ENCODE measurements at places on chromosomes 16 and 17. TPM values are rescaled to one million over a fixed set of nuclear protein-coding genes. Genes with fewer than 3 reads are reported as not detected.

MT1A gene
- 39.3 TPM for total RNA-seq

PIMREG gene
- 3.2 TPM for total RNA-seq

CMTR2 gene
- total RNA-seq: 19.7 TPM

STH gene
- not detected for total RNA-seq

TNP2 gene
- not detected for total RNA-seq

SEZ6L2 gene
- total RNA-seq: 2.9 TPM

ABCC12 gene
- not detected for total RNA-seq

- H3K36me3 ChIP-seq: peaks cover 57% of the 10 kb centered on the region
- no peak overlapping the region for H3K27ac ChIP-seq
- DNase-seq: no peak
- H3K4me3 ChIP-seq: no peak overlapping the region
- peaks cover 15% of the 10 kb centered on the region for H3K4me1 ChIP-seq
Measured at GRCh38 chr17:7323731-7324437, 5.3 kb downstream of the NEURL4 start.

GRCh38 chr17:27315322-27315721 is 21.4 kb downstream of the WSB1 start:
- H3K27ac ChIP-seq: peak overlapping the region; percentile 2
- no peak overlapping the region for H3K4me3 ChIP-seq

DNA sequence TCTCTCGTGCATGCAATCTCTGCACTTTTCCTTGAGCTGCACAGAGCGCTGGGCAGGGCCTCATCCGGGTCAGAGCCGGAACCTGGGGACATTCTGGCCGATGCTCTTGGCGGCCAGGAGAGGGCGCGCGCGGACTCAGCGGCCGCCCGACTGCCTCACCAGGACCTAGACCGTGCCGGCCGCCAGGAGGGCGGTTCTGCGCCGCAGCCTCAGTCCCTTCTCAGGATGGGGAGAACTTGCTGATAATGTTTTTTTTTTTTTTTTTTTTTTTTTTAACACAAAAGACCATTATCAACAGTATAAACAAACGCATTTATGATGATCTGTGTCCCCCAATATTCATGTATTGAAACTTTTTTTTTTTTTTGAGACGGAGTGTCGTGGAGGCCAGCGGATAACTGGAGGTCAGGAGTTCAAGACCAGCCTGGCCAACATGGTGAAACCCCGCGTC is 8.1 kb upstream of the FLYWCH2 start:
- peak; percentile 87 for DNase-seq
- H3K36me3 ChIP-seq: no peaks in the 10 kb centered on the region
- no peak overlapping the region for H3K27ac ChIP-seq
- no peak overlapping the region for H3K4me3 ChIP-seq

DNA sequence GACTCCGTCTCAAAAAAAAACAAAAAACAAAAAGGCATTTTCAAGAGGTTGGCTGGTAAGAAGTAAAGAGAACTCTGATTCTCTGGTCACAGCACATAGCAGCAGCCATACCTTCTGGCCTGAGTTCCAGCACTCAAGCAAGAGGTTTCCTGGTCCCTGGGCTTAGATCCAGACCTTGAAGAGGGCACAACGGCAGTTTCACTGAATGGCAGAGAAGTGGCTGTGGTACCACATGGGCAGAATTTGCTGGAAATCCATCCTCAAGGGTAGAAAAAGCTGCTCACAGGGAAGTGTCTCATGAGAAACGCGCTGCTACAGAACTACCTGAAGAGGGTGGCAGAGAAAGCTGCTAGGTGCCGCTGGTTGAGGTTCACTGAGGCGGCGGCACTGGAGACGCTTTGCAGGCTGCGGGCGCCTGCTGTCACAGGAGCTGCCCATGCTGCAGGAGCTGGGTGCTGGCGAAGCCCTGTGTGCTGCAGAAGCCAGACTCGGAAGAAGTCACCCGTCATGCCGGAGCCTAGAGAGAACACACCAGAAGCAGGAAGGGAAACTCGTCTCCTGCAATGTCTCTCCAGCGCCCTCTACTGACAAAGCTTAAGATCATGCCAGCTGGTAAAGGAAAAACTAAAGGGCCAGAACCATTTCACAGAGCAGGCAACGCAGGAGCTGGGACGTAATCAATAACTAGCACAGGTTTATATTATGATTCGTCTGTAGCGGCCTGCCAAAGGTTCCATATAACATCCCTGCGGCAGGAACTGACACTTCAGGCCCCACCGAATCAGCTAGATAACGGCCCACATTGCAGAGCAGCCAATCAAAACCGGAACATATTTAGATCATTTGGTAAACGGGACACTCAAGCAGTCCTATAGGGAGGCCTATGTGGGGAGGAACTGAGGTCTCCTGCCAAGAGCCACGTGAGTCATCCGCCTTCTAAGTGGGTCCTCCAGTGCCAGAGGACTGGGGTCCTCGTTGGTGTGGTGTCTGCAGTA is 5.4 kb upstream of the ZNF213 start:
- DNase-seq: no peak
- peak overlapping the region; percentile 58 for H3K4me3 ChIP-seq
- no peaks in the 10 kb centered on the region for H3K27me3 ChIP-seq

GRCh38 chr17:1693339-1693738 is 8.7 kb upstream of the PRPF8 start:
- no peaks in the 10 kb centered on the region for H3K36me3 ChIP-seq
- no peaks in the 10 kb centered on the region for H3K4me1 ChIP-seq
- no peak for DNase-seq
- H3K4me3 ChIP-seq: no peak overlapping the region
- H3K27me3 ChIP-seq: no peaks in the 10 kb centered on the region

DNA sequence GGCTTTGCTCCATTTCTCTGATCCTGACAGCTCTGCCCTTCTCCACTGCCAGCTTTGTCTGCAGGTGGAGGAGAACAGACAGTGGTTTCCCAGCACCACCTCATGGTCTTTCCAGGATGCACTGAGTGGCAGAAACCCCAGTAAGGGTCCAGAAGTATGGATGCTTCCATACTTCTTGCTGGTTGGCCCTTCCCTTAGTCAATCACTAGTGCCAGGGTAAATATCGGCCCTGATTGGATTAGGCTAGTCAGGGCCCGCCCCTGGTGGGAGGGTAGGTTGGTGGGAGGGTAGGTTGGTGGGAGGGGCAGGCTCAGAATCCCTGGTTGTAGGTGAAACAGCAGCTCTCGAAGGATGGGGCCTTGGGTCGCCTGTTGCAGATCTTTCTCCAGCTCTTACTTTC is 10.2 kb downstream of the RNF213 start:
- H3K36me3 ChIP-seq: peaks cover 27% of the 10 kb centered on the region
- H3K27ac ChIP-seq: no peak overlapping the region
- H3K27me3 ChIP-seq: no peaks in the 10 kb centered on the region
- H3K4me3 ChIP-seq: no peak overlapping the region
- DNase-seq: no peak

- H3K4me1 ChIP-seq: no peaks in the 10 kb centered on the region
- H3K36me3 ChIP-seq: no peaks in the 10 kb centered on the region
- H3K27me3 ChIP-seq: no peaks in the 10 kb centered on the region
- DNase-seq: no peak
Measured at GRCh38 chr16:5428932-5429331, 331.3 kb upstream of the EEF2KMT start.

DNA sequence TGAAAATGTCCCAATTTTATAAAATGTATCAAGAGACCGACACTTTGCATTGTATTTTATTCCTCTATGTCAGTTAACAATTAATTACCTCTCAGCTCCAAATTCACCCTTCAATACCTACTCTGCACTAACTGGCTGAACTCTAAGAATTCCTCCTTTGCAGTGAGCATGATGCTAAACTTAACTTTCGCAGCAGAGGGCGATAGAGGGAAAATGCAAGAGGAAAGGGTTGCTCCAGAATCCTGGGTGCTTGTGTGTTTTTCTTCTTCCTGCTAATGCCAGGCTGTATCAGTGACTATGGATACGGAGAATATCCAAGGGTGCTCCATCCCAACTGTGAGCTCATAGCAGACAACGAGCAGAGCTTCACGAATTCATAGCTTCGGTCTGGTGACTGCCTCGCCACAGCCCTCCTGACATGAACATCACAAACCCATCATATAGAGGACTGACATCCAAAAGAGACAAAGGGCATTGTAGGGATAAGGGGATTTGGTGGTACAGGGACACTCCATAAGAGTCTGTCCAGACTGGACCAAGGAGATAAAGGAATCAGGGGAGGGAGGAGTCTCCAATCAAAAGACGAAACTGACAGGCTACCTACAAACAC is 172.9 kb downstream of the STX8 start:
- no peak overlapping the region for H3K4me3 ChIP-seq
- no peak overlapping the region for H3K27ac ChIP-seq
- DNase-seq: no peak
- H3K36me3 ChIP-seq: no peaks in the 10 kb centered on the region
- H3K27me3 ChIP-seq: no peaks in the 10 kb centered on the region

DNA sequence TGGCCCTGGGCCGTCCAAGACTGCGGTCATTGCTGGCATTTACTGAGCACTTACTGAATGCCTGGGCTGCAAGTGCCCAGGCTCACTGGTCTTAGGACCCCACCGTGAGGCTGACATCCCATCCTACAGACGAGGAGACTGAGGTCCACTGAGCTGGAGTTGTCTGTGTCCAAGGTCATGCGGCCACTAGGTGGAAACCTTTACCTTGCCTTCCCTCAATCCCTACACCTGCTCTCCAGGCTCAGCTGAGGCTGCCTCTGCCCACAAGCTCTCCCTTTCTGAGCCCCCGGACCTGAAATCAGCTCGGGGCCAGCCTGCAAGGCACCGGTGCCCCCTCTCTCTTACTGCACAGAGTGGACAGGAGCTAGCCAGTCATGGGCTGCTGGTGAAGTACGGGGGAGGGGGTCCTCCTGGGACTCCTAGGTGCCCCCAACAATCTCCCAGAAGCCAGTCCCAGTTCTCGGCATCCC is 1.5 kb downstream of the CASKIN1 start:
- no peak overlapping the region for H3K4me3 ChIP-seq
- H3K27ac ChIP-seq: no peak overlapping the region
- H3K27me3 ChIP-seq: peaks cover 38% of the 10 kb centered on the region
- no peak for DNase-seq

DNA sequence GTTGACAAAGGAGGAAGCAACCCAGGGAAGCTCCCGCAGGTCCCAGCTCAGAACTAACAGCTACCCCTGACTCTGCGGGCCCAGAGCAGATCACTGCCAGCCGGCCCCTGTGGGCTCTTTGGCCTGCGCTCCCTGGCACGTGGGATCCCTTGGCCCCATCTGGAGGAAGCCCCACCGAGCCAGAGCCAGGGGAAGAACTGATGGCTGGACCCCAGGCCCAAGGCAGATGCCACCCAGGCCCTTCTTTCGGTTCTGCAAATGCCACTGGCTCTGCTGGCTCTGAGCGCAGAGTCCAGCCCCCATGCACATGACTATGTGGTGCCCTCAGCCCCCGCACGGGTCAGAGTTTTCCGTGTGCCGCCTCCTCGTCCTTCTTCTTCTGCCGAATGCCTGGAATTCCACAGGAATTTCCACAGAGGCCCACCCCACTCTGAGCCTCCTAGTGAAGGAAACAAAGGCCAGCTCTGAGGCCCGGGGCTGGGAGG is 35.8 kb upstream of the SNN start:
- peak overlapping the region; percentile 62 for H3K27ac ChIP-seq
- H3K4me3 ChIP-seq: no peak overlapping the region
- no peak for DNase-seq
- no peaks in the 10 kb centered on the region for H3K36me3 ChIP-seq
- H3K27me3 ChIP-seq: no peaks in the 10 kb centered on the region

- DNase-seq: no peak
- H3K4me3 ChIP-seq: no peak overlapping the region
- no peaks in the 10 kb centered on the region for H3K27me3 ChIP-seq
- peaks cover 76% of the 10 kb centered on the region for H3K36me3 ChIP-seq
Measured at GRCh38 chr17:81601525-81602120, 35.3 kb downstream of the NPLOC4 start.

DNA sequence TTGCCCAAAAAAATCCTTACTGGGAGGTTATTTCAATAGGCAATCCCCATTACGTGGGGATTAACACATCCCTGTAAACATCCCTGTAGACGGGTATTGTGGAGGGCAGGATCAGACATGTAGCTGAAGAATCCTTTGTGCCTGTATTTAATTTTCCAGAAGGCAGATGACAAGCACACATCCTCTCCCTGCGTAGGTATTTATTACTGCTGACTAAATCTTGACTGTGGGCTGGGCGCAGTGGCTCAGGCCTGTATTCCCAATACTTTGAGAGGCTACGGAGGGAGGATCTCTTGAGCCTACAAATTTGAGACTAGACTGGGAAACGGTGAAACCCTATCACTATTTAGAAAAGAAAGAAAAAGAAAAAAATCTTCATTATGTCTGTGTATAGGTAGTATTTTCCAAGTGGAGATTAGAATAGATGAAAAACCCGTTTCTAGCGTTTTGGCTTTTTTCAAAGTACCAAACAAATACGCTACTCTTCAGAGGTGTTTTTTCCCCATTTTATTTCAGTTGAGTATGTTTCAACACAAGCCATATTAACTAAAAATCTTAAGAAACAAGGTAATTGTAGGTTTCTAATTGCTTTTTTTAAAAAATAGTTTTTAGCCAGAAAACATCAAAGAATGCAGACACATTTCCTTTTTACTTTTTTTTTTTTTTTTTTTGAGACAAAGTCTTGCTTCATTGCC is 1.5 kb upstream of the MARF1 start:
- peaks cover 8% of the 10 kb centered on the region for H3K36me3 ChIP-seq
- peaks cover 42% of the 10 kb centered on the region for H3K4me1 ChIP-seq
- DNase-seq: no peak
- no peaks in the 10 kb centered on the region for H3K27me3 ChIP-seq
- peak overlapping the region; percentile 97 for H3K4me3 ChIP-seq

DNA sequence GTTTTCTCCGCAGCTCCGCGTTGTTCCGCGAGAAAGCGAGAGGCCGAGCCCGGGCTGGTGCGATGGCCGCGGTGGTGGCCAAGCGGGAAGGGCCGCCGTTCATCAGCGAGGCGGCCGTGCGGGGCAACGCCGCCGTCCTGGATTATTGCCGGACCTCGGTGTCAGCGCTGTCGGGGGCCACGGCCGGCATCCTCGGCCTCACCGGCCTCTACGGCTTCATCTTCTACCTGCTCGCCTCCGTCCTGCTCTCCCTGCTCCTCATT is 404 bp downstream of the EMC6 start:
- DNase-seq: no peak
- H3K4me1 ChIP-seq: peaks cover 38% of the 10 kb centered on the region
- peak overlapping the region; percentile 95 for H3K27ac ChIP-seq
- peak overlapping the region; percentile 72 for H3K4me3 ChIP-seq
- no peaks in the 10 kb centered on the region for H3K27me3 ChIP-seq
- peaks cover 10% of the 10 kb centered on the region for H3K36me3 ChIP-seq

DNA sequence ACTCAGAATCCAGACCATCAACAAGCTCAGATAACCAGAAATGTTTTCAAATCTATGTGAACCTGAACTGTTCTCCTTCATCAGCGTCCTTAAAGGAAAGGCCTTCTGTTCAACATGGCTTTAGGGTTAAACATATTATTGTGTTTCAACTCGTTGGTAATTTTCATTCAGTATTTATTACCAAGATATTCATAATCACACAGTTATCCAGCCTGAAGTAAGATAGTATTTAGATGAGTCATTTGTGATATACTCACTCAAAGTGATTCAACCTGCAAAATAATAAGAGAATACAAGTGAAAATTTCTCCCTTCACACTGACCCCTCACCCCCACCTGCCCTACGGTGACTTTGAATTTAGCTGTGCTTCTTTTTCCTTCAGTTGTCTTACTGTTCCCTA is 3.0 kb downstream of the CYLD start:
- no peak overlapping the region for H3K27ac ChIP-seq
- H3K27me3 ChIP-seq: no peaks in the 10 kb centered on the region
- H3K4me3 ChIP-seq: no peak overlapping the region
- no peak for DNase-seq
- H3K4me1 ChIP-seq: peaks cover 39% of the 10 kb centered on the region
- peaks cover 4% of the 10 kb centered on the region for H3K36me3 ChIP-seq

Measured in suprapubic skin (tissue), 4 donors.